ENCODE measurements at places on chromosomes 2 and 18.
A peak's percentile ranks its signal among the peaks of the same experiment; 100 is the strongest.

DNA sequence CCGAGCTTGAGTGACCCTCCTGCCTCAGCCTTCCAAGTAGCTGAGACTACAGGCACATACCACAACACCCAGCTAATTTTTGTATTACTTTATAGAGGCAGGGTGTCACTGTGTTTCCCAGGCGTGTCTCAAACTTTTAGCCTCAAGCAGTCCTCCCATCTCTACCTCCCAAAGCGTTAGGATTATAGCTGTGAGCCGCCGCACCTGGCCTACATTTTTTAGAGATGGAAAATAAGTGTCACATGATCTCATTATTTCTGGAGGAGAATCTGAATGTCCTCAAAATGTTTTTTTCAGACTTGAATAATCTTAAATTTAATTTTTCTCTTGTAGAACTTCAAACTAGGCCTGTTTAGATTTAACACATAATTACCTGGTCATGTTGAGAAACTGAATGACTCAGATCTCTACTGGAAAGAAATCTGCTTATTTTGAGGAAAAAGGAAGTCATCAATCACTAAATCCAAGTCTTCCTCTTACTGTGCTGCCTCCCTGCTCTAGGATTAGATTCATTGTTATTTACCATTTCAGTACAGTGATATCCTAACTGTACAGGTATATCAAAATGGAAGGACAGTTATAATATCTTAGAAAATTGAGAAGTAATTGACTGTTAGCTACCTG lies 92.4 kb downstream of the COX7A2L start:
- DNase-seq: no peak

DNA sequence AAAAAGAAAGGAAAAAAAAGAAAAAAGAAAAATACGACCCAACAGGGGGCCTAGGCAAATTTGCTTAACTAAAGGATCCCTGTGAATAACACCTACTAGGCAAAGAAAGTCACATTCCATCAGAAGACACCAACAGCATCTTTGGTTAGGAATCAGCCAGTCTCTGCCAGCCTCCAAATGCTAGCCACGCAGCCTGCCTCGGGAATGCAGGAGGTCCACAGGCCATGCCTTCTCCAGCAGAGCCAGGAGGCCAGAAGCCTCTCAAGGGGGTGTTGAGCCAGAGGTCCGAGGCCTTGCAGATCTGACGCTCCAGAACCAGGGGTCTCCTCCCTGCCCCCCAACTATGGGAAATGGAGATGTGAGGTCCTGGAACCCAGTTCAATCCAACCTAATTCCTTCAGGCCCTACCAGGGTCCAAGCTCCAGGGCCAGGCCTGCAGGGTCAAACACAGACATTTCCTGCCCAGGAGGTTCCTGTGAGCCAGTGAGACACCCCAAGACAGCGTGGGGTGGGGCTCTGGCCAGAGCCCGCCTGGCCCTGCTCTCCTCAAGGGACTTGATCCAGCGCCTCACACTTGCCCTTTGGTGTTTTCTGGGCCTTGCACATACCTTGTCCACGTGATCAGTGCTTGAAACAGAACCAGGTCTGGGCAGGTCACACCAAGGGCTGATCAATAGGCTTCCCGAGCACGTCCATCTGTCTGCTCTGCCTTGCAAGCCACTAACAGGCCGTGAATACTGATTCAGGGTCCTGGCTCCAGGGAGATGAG lies 289.6 kb upstream of the ID2 start:
- DNase-seq: no peak

DNA sequence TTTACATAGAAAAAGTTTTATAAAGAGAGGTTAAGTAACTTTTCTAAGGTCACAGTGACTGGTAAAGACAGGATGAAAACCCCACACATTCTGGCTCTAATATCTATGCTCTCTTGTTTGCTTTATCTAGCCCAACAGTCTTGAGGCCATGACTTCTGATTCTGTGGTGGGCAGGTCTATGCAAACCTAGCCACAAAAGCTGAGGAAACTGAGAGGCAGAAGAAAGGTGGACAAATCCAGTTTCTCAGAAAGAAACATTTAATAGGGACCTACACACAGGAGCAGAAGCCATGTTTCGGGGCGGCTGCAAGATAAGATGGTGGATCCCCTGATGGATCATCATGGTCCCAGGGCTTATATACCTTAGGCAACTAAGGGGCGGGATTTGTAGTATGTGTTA lies 21.8 kb downstream of the HSPD1 start:
- no peak for DNase-seq

DNA sequence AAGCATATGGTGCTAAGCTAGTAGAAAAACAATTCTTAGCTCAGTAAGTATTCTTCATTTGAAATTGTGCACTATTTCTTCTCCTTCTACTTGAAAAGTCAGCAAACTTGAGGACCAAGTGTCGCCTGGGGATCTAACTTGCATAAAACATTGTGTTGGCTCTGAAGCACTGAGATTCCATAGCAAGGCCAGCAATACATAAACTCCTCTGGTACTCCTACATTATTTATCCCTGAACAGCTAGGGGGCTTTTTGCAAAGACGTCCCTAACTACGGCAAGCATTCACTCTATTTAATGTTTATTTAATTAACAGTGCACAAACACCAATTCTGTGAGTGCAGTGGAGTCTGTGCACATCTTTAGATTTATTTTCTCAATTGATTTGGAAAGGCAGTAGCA lies 392.2 kb downstream of the ERBB4 start:
- no peak for DNase-seq

DNA sequence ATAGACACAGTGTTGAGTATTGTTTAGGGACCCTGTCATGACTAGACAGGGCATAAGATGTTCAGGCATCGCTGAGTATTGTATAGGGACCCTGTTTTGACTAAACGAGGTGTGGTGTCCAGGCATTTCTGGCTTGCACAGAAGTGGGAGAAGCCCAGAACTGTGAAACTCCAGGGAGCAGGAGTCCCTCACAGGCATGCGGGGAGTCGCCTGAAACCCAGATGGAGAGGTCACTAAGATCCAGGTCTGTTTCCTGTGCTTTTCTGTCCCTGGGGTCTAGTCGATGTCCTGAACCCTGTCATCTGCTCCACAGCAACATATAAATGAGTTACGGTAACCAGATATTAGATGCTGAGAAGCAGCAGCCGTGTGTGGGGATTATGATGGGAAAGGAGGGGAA lies 469.0 kb upstream of the SALL3 start:
- no peak for DNase-seq

GRCh38 chr18:75428490-75428889 lies 987 bp upstream of the SMIM21 start:
- no peak for DNase-seq

GRCh38 chr2:151973013-151973900 lies 125.6 kb downstream of the CACNB4 start:
- DNase-seq: no peak

DNA sequence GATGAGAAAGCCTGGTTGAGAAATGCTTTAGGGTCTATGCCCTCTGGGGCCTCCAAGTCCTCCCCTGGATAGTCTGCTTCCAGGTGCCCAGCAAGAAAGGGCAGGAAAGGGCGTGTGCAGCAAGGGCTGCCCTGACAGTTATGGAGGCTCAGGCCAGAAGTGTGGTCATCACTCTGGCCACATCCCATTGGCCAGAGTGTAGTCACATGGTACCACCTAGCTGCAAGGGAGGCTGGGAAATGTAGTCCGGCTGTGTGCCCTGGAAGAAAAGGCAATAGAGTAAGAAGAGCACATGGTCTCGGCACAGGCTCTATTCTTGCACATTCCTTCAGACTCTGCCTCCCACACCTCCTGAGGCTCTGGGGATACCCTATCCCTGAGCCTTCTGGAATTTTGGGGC lies 35.7 kb downstream of the ODC1 start:
- no peak for DNase-seq

GRCh38 chr2:68046642-68047240 lies 16.1 kb downstream of the C1D start:
- DNase-seq: no peak

- DNase-seq: no peak
Measured at GRCh38 chr2:208265371-208265800, 669 bp upstream of the PIKFYVE start.

- no peak for DNase-seq
Measured at GRCh38 chr2:103003750-103004260, 242.0 kb downstream of the TMEM182 start.

DNA sequence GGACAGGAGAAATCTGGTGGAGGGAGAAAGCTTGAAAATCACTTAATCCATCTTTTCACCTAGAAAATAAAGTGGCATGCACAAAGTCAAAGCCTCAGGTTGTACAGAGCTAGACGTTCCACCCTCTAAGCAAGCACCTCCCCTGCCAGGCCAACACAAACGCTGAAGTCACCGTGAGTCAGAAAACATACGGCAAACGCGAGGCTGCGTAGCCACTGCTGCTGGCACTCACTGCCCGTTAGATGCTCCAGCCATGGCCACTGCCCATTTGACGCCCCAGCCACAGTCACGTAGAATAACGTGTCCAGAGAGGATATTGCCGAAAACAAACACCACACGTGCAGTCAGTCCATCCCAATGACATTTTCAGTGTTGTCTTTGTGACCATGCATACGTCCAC lies 209.7 kb upstream of the PXDN start:
- DNase-seq: no peak

DNA sequence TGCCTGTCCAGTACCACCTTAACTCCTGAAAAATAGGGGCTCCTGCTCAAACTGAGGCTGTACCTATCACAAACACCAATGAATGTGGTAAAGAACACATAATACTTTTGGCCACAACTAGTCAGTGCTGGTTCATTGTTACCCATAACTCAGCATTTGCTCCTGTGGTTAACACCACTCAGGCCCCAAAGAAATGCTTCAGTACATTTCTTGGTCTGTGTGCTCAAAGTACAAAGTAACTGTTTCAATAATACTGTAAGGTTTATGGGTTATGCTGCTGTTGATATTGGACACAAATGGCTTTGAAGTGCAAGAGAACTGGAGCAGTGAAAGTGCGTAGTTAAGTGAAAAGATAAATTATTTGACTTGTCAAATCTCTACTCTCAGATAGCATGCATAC lies 95.0 kb upstream of the TACR1 start:
- DNase-seq: no peak

DNA sequence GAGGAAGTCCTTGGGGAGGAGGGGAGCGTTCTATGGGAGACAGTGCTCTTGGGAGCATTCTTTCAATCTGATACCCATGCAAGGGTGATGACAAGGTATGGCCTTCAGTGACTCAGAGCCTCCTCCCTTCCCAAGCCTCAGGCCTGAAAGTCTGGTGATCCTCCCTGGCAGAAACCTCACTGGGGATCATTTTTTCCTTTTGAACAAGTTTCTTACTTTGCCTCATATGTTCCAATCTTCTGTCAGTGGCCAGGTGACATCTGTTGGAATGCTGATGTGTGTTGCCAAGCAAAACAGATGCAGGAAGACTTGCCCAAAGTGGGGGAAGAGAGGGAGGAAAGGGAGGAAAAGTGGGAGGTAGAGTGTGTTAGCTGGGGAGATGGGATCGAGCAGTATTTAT lies 224.8 kb downstream of the NEDD4L start:
- DNase-seq: peak; percentile 64
